Left colon (tissue), 2 donors: ENCODE measurements at places on chromosomes 5 and 9. TPM values are rescaled to one million over a fixed set of nuclear protein-coding genes. Genes with fewer than 3 reads are reported as not detected.
A peak's percentile ranks its signal among the peaks of the same experiment; 100 is the strongest.

- no peak for DNase-seq
These were observed 50.4 kb downstream of the HTR1A start for GRCh38 chr5:63911871-63912270.

DNA sequence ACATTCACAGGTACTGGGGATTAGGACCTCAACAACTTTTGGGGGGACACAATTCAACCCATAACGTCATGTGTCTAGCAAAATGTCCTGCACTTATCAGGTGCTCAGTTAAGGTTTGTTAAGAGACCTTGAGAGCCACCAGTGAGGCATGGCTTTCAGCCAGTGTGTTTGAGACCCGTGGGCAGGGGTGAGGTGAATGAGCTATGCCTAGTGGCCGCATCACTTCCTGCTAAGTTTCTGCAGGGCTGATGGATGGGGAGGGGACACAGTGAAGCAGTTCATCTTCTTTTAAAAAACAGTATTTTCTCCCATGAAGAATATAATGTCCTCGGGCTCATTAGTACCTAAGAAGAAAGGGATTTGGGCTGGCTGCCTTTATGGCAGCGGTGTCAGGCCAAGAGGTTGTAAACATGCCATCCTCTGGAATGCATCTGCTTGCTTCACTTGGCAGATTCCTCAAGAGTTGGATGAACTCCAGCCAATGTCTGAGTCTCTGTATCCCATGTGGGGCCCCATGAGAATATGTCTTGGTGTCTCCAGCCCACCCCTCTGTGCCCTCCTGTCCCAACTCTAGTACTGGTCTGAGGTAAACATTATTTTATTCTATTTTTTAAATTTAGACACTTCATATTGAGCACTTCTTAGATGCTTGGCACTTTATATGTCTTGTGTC lies 282.2 kb downstream of the CWC27 start:
- no peak for DNase-seq

DNA sequence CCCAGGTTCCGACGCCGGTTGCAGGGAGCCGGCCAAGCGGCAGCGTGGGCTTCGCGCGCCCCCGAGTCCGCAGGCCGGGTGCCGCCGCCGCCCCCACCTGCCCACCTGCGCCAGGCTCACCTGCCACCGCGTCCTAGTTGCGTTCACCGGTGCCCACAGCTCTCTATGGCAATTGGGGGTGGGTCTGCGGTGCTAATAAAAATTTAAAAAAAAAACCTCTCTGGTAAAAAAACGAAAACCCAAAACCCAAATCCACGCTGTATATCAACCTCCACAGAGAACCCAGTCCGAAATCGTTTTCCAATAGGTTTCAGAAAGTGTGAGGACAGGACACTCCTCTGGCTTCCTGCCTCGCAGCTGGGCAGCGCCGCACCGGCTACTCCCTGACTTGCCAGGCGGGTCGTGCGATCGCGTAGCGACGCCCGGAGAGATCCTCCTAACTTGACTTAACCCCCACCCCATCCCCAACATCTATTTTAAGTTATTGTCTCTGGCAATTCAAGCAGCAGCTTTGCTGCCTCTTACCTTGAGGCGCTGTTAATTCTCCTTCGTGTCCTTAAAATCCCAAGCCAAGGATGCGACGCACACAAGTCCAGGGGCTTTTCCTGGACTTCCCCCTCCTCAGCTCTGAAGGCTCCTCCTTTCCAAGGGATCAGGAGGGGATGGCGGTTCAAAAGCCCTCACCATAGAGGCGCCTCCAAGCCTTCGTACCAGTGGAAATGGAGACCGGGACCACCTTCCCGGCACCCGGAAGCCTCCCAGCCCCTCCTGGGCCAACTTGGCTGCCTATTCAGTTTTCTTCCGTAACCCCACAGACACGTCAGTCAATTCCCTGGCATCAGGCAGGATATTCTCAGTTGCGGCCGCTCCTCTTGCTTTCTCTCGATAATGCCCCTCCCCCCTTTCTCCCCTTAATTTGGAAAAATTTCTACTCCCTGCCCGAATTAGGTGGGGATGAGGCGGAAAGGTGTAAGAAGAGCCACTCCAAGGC lies 1639.4 kb upstream of the C9orf72 start:
- no peak for DNase-seq

GRCh38 chr9:72480921-72481320 lies 40.5 kb upstream of the TMC1 start:
- DNase-seq: no peak

DNA sequence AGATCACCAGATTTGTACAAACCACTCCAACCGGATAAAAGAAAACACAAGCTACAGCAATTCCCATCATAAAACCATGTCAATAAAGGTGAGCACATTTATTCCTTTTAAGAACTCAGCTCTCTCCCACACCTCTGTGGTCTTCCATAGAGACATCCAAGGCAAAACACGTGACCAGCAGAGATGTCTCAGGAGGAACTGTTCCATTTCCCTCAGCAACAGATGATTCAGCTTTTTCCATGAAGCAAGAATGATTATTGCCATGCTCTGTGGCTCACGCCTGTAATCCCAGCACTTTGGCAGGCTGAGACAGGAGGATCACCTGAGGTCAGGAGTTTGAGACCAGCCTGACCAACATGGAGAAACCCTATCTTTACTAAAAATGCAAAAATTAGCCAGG lies 15.8 kb downstream of the GZMK start:
- DNase-seq: no peak

DNA sequence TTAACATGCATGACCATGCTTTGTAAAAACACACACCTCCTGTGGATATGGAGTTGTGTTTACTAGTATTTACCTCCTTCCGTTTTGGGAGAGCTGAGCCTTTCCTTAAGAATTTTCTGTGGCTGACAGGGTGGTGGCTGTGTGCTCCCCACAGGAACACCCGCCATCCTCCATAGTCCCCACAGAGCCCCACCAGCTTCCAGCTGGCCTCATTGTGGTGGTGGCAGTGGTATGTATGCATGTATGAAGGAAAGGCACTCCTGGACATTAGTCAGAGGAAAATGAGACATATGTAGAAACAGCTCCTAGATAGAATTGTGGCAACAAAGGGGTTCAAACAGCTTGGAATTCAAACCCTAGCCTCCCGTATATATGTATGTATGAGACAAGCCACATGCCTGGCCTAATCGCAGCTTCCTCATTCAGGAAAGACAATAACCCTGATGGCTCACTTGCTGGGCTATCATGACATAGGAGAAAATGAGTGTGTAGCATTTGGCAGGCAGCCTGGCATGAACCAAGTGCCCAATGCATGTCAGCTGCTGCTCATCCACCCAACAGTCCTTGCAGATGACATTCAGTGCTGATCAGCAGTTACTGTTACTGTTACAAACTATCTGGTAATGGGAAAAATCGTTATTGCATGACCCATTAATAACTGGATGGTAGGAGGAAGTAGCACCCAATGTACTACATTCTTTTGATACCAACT lies 459.7 kb downstream of the EBF1 start:
- no peak for DNase-seq

GRCh38 chr5:156103155-156103885 lies 223.6 kb upstream of the SGCD start:
- DNase-seq: no peak

GRCh38 chr5:105430516-105430915 lies 1867.9 kb upstream of the NUDT12 start:
- no peak for DNase-seq

- no peak for DNase-seq
These were observed 19.9 kb downstream of the C9orf152 start for GRCh38 chr9:110188101-110188500.

The NEUROG1 gene
- not detected for total RNA-seq

The MORN5 gene
- total RNA-seq: not detected

GRCh38 chr9:83965350-83966208 lies 14.4 kb downstream of the HNRNPK start:
- DNase-seq: no peak

DNA sequence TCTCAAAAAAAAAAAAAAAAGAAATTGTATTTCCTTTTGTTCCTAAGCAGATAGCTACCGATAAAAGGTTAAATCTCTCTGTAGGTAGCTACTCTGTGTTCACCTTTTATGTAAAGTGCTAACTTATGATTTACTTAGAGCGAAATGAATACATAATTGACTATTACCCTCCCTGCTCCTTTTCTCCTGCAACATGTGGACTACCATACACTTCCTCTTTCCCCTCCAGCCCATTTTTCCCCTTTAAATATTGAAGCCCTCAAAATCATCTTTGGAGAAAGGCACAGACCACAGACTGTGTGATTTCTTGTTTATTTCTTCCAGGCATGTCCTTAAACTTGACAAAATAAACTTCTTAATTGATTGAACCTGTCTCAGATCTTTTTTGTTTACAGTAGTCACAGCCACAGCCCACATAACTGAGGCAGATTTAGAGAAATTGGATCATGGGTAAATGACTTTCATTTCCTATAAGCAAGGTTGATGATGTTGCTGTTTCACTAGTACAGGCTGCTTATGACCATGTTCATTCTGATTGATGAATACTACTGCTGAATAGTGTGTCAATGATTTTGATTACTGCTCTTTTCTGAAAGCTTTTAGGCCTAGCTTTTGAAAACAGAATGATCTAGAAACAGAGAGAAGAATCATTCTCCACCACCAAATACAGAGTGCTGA lies 59.2 kb downstream of the PHAX start:
- DNase-seq: no peak

- no peak for DNase-seq
These were observed 680.8 kb upstream of the SEMA6A start for GRCh38 chr5:117255211-117256027.

DNA sequence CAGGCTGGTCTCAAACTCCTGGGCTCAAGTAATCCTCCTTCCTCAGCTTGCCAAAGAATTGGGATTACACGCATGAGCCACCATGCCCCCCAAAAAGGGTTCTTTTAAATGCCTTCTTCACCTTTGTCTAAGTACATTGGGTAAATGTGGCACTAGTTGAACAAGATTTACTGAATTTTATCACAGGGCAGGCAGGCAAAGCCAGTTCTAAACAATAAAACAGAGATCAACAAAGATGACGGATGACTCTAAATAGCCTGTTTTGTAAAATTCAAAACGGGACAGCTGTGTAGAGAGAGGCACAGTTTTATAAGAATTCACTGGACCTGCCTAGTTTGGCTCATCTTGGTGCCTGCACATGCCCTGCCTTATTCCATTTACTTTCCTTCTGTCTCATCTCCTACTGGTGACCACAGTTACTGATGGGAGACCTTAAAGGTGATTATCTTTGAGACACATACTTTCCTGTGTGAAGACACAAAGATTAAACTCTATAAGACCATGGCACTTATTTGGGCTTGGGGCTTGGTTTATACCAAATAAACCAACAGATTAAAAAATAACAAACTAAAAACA lies 149.6 kb upstream of the DMRT1 start:
- DNase-seq: no peak

DNA sequence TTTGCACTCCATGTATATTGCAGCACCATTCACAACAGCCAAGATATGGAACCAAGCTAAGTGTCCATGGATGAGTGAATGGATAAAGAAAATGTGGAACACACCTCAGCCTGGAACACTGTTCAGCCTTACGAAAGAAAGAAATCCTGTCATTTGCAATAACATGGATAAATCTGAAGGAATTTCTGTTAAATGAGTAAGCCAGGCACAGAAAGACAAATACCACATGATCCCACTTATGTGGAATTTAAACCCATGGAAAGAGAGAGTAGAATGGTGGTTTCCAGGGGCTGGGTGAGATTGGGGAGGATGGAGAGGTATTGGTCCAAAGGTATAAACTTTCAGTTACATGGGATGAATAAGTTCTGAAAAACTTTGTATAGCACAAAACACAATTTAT lies 228.9 kb upstream of the CD180 start:
- no peak for DNase-seq

The CNTNAP3B gene
- 3.9 TPM for total RNA-seq

The GPR21 gene
- total RNA-seq: 3.8 TPM

- DNase-seq: no peak
These were observed 68.9 kb upstream of the ANKRD55 start for GRCh38 chr5:56302027-56302426.

GRCh38 chr5:14489643-14490042 lies 91.9 kb upstream of the OTULINL start:
- no peak for DNase-seq

GRCh38 chr5:179792612-179793467 lies 946 bp upstream of the LTC4S start:
- peak; percentile 22 for DNase-seq

- no peak for DNase-seq
These were observed 39.9 kb upstream of the RETREG1 start for GRCh38 chr5:16656561-16657191.

The POMT1 gene
- total RNA-seq: 30.9 TPM

DNA sequence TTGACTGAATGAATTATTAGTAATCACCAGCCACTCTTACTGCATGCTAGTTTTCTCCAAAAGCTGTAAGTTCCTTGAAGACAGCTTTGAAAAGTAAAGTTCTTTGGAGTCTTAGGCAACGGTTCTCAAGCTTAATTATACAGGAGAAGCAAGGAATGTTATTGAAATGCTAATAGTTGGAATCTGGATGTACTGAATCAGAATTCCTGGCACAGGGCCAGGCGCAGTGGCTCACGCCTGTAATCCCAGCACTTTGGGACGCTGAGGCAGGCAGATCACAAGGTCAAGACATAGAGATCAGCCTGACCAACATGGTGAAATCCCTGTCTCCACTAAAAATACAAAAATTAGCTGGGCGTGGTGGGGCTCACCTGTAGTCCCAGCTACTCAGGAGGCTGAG lies 33.4 kb downstream of the GRIA1 start:
- DNase-seq: no peak

- DNase-seq: no peak
These were observed 22.8 kb upstream of the MARCHF6 start for GRCh38 chr5:10330511-10331230.

- no peak for DNase-seq
These were observed 127.6 kb downstream of the SLF1 start for GRCh38 chr5:94745786-94746730.

DNA sequence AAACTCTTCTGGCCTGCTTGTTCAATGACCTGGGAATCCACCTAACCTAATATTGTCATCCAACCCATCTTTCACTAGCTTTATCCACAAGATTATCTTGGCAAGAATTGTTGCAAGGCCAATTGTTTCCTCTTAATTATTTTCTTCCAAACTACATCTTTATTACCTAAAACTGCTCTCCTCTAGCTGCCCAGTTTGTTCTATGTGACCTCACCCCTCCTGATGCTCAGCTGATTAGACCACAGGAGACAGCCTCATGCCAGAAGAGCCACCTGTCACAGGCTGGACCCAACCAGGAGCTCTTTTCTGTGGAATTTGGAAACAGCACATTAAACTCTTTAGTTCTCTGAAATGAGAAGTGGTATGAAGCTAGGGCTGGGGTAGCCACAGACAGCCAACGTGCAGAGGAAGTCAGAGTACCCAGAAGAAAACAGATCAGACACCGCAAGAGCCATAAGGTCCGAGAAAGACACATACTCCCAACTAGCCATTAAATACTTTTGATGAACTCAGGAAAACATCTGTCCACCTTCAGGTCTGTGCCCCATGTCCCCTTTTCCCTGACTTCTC lies 12.0 kb downstream of the SAXO1 start:
- DNase-seq: no peak

The PCA3 gene
- total RNA-seq: not detected

DNA sequence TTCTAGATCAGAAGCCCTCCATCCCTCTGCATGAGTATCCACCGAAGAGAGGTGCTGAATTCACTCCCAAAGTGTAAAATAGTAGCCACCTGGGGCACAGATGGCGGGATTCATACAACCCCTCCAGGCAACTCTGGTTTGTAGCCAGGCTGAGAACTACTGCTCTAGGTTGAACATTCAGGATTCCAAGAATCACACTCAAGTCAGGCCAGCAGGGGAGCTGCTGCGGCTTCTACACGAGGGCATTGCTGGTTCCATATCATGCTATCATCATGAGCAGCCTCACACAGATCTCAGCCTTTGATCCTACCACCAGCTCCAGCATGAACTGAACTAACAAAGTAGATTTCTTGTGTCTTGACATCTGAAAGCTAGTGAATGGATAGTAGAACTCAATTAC lies 367.9 kb downstream of the DIRAS2 start:
- no peak for DNase-seq

- peak; percentile 39 for DNase-seq
These were observed 14.8 kb downstream of the RASEF start for GRCh38 chr9:83047839-83048775.
